Stimulated activated effector memory CD8-positive, alpha-beta T cell treated with anti-CD3 and anti-CD28 coated beads, Interleukin-12 subunit alpha, Interleukin-12 subunit beta, amount 100 ng/mL, for 72 hours (primary cell): ENCODE measurements at places on chromosomes 3 and 15.

GRCh38 chr3:114217266-114217665 is 20.1 kb downstream of the ZNF80 start:
- DNase-seq: no peak

DNA sequence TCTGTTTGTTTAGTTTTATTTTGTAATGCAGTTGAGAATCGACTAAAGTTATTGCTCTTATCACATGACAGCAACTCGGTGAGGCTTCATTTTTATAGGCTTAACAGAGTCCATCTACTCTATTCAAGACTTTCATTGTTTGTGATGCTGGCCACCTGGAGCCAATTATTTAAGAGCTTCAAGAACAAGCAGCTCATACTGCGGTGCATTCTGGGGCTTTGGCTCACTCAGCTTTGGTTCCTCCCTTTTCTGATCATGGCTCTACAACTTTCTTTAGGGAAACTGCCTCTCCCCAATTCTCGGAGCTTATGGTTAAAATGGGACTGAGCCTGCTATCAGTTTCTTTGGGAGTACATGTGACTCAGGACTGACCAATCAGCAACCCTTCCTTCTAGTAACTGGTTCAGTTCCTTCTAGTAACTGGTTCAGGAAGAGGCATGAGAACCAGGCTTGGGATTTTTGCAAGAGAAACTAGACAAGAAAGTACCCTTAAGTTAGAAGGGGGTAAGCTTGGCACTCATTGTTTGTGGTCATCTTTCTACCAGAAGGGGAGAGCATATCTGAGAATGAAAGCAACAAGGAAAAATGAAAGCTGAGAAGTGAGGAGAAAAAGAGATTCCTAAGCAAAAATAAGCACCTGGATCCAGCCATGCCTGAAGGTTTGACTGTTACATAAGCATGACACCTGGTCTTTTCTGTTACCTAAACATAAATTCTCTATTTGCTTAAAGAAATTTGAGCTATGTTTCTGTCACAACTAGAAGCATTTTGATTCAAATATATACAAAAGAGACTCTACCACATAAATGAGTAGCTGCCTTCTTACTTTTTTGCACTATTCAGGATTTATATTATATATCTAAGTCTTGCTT is 24.1 kb upstream of the ARHGEF3 start:
- no peak for DNase-seq

GRCh38 chr3:128372281-128372680 is 94.4 kb downstream of the DNAJB8 start:
- no peak for DNase-seq

GRCh38 chr3:58564456-58565160 is 12.6 kb downstream of the FAM107A start:
- DNase-seq: no peak

DNA sequence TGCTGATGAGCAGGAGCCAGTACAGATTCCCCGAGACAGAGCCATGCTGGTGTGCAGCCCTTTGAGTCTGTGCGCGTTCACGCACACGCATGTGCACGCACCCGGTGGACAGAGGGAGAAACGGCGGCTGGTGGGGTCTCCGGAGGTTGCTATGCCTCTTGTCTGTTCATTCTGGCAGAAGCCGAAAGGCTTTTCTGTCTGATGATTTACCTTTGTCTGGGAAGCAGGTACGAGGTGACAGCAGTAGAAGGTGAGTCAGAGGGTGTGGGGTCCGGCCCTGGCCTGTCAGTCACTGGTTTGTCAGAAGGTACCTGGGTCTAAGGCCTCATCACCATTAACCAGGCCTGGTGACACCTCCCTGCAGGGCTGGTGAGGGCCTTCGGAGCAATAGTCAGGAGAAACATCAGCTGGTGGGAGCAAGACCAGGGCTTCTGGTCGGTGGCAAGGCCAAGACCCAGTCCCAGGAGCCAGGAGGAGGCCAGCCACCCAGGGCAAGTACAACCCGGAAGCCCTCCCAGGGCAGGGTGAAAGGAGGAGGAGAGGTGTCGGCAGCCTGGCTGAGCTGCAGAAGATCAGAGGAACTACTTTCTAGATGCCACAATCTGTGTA is 7.5 kb downstream of the PCSK6 start:
- DNase-seq: no peak

DNA sequence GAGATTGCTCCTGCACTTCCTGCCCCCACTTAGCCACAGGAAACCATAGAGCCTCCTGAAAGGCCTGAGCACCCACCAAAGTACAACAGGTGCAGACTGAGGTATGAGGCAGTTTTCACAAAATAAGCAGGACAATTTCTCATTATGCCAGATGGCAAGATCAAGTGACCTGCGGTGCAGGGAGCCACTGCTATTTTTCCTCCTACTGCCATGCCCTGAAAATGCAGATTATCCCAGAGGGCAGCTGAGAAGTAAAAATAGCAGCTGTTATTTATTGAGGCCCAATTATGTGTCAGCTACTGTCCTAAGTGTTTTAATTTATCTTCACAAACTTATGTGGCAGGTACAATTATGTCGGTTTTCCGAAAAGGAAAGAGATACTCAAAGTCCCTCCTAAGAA is 209.5 kb upstream of the ST8SIA2 start:
- no peak for DNase-seq

GRCh38 chr15:89776274-89777072 is at the start of gene MESP2:
MESP2 (plus strand) TSS chr15:89776332; CDS start chr15:89776358, 26 bp downstream.
- DNase-seq: peak; percentile 51

GRCh38 chr3:123993818-123994217 is 1.9 kb upstream of the ROPN1 start:
- DNase-seq: no peak

- no peak for DNase-seq
Measured at GRCh38 chr3:16227566-16227965, 37.2 kb downstream of the DPH3 start.

DNA sequence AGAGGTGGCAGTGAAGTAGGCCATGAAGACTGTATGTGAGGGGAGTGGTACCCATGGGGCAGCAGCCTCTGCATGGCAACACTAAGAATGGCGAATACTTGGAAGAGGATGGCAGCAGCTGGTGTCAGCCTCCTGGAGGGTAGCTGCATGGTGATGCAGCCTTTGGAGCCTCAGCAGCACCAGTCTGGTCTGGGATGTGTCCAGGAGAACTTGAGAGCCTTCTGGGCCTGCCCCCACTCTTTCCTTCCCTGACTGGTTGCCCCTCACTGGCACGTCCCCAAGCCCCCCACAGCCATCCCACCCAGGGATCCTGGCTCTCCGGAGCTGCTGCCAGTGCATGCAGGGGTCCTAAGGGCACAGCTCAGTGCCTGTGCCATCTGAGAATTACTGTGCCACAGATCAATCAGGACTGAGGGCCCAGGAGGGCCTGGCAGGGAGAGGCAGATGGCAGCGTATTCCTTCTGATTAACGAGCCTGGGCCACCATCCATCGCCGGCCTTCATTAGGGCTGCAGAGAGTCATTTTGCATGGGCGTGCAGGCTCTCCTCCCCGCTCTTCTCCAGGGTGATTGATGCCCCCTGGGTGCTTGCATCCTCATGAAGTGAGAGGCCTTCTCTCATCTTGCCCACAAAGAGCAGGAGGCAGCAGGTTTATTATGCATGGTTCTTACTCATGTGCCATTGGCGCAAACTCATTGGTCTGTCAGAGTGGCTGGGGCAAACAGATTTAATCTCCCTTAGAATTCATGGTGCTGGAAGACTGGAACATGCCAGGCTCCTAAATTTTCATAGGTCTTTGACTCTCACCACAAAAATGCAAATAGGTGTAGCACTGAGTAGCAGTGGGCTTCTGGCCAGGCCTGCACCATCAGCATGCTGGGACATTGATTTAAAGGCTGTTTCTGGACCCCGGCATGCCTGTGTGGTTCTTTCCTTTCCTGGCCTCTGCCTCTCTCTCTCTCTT is 116.8 kb downstream of the EPHB1 start:
- DNase-seq: no peak

- DNase-seq: no peak
Measured at GRCh38 chr3:192545333-192545732, 182.0 kb downstream of the FGF12 start.

GRCh38 chr3:14757153-14757700 is 61.5 kb upstream of the FGD5 start:
- no peak for DNase-seq

DNA sequence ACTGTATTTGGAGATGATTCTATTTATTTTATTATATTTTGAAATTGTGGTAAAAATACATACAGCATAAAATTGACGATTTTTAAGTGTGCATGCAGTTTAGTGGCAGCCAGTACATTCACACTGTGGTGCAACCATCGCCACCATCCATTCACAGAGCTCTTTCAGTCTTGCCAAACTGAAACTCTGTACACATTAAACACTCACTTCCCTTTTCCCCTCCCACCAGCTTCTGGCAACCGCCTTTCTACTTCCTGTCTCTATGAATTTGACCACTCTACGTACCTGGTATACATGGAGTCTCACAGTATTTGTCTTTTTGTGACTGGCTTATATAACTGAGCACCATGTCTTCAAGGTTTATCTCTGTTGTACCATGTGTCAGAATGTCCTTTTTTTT is 303.3 kb upstream of the ATP10A start:
- no peak for DNase-seq

GRCh38 chr15:65630760-65631159 is 9.0 kb downstream of the SLC24A1 start:
- no peak for DNase-seq

DNA sequence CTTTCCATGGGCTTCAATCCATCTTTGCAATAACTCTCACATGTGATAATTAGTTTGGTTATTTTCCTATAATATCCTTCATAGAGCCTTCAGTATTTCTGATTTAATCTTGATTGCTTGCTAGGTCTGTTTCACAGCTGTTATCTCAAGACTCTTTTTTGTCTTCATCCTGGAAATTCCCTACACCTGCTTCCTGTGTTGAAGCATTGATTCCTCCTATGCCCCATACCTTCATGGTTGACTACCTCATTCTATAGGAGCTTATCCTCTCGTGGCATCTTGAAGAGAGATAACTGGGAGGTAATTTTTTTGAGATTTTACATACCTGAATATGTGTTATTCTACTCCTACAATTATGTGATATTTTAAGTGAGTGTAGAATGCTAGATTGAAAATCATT is 26.7 kb downstream of the PIK3CA start:
- no peak for DNase-seq

- DNase-seq: no peak
Measured at GRCh38 chr3:18066899-18067582, 324.6 kb upstream of the TBC1D5 start.

DNA sequence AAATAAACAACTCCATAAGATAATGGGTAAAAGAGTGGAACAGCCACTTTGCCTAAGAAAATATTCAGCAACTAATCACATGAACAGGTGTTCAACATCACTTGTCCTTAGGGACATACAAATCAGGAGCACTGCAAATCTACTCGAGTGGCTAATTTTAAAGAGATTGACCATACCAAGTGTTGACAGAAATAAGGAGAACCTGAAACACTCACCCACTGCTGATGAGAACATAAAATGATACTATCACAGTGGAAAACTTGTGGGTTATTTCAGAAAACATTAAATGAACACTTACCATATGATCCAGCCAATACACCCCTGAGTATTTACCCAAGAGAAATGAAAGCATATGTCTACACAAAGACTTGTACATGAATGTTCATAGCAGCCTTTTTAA is 70.5 kb downstream of the GABRB3 start:
- DNase-seq: no peak

GRCh38 chr3:188590557-188590956 is 436.6 kb downstream of the LPP start:
- DNase-seq: no peak

DNA sequence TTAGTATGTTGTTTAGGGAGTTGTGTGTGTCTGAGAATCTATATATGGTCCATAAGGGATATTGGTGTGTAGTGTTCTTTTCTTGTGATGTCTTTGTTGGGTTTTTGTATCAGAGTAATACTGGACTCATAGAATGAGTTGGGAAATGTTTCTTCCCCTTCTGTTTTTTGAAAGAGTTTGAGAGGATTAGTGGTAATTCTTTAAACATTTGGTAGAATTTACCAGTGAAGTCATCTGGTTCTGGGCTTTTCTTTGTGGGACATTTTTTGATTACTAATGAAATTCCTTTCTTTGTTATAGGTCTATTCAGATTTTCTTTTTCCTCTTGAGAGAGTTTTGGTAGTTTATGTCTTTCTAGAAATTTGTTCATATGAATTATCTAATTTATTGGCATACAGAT is 16.9 kb downstream of the ACKR2 start:
- no peak for DNase-seq

DNA sequence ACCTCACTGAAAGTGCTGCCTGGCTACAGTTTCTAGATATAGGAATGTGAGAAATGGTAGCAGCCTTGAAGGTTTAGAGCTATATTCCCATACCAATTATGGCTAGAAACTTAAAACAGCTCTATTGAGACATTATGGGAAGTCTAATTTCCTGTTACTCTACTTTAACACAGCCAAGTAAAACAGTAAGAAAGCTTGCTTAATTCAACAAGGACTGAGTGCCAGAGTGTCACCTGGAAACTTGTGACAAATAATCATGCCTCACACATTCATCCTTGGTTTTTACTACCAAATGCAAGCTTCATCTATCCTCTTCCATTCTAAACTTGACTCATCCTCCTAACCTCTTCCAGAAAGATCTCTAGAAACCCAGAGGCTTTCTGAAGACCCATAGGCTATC is 41.7 kb downstream of the UBE3A start:
- no peak for DNase-seq

- no peak for DNase-seq
Measured at GRCh38 chr15:40990789-40991188, 37.5 kb downstream of the CHAC1 start.

DNA sequence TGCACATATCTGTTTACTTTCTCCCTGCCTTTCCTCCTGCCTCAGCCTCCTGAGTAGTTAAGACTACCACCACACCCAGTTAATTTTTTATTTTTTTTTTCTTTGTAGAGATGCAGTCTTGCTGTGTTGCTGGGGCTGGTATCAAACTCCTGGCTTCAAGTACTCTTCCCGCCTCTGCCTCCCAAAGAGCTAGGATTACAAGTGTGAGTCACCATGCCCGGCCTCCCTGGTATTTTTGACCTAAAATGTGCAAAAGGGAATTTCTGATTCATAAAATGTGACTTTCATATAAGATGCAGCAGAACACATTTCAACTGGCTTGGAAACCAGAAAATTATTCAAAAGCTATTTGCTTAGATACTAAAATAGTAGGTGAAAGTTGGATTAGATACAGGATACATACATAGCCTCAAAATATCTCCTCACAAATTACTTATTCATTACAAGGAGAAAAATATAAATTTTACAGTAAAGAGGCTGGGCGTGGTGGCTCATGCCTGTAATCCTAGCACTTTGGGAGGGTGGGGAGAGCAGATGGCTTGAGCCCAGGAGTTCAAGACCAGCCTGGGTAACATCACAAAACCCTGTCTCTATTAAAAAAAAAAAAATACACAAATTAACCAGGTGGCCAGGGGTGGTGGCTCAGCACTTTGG is 32.0 kb downstream of the MAP4 start:
- DNase-seq: no peak

GRCh38 chr15:64681424-64682024 is 93.9 kb downstream of the RBPMS2 start:
- DNase-seq: no peak

DNA sequence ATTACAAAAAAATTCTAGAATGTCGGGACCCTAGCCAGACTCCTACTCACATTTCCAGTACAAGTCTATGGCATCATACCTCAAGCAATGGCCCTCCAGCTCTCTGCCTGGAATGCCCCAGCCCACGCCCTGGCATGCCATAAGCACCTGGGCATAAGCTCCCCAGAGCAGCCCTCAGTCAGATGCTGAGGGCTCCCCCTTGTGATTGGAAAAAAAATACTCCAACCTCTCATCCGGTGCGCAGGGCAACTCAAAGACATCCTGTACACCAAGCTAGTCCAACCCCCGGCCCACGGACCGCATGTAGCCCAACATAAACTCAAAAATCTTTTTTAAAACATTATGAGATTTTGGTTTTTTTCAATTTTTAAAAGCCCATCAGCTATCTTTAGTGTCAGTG is 115.4 kb downstream of the NEK10 start:
- peak; percentile 50 for DNase-seq

- DNase-seq: no peak
Measured at GRCh38 chr15:84987949-84988624, 6.4 kb downstream of the PDE8A start.
